Right kidney (tissue), 9 donors: ENCODE measurements at places on chromosomes 16 and 17.

- peak; percentile 73 for DNase-seq
Observed at GRCh38 chr17:79400989-79401703, 209.7 kb downstream of the RBFOX3 start.

GRCh38 chr17:75720656-75721462 is at the start of gene ITGB4:
Gene ITGB4, plus strand, starts transcription at chr17:75721459. Its CDS starts 3,245 bp downstream, at chr17:75724704.
- DNase-seq = peak; percentile 65

GRCh38 chr16:57446531-57447185 is 527 bp downstream of the CIAPIN1 start:
- no peak for DNase-seq

- DNase-seq = no peak
Observed at GRCh38 chr17:34314279-34314678, 5.0 kb upstream of the CCL8 start.

- DNase-seq = no peak
Observed at GRCh38 chr17:73371285-73371684, 59.5 kb upstream of the CDC42EP4 start.

- no peak for DNase-seq
Observed at GRCh38 chr17:62172492-62173291, 107.6 kb upstream of the MED13 start.

GRCh38 chr17:43070872-43071271 is 45.8 kb downstream of the RND2 start:
- no peak for DNase-seq

GRCh38 chr16:70711211-70712031 is 25.6 kb upstream of the MTSS2 start:
- DNase-seq = no peak

DNA sequence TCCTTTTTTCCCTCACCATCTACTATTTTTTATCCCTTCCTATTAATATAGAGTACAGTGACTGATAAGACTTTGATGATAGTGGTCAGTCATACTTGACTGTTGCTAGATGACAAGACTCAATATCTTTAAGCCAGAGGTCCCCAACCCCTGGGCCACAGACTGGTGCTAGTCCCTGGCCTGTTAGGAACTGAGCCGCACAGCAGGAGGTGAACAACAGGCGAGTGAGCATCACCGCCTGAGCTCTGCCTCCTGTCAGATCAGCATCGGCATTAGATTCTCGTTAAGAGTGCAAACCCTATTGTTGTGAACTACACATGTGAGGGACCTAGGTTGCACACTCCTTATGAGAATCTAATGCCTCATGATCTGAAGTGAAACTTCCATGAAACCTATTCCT is 341.3 kb downstream of the BCAS3 start:
- DNase-seq = no peak

GRCh38 chr16:86519649-86520316 is 9.5 kb downstream of the FOXF1 start:
- DNase-seq = peak; percentile 57

GRCh38 chr16:71882505-71883167 is 1.3 kb downstream of the ZNF821 start:
- DNase-seq = peak; percentile 55

GRCh38 chr16:817001-817906 is 16.7 kb upstream of the GNG13 start:
- peak; percentile 31 for DNase-seq

GRCh38 chr17:72011561-72011960 is 109.3 kb upstream of the SOX9 start:
- DNase-seq = no peak

DNA sequence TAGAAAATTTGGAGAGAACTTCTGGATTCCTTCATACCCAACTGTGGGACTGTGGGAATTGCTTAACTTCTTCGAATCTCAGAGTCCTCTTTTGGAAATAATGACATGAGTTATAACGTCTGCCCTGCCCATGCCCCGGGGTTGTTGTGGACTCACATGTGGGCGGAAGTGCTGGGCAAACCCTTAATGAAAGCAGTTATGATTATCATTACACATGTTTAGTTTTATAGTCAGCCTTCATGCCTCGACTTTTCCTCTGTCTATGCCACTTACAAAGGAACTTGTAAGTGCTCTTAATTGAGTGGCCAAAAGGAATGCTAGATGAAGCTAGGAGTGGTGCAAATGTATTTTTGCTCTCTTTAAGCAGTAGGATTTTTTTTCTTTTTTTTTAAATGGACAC is 3.9 kb downstream of the KRT27 start:
- DNase-seq = no peak

DNA sequence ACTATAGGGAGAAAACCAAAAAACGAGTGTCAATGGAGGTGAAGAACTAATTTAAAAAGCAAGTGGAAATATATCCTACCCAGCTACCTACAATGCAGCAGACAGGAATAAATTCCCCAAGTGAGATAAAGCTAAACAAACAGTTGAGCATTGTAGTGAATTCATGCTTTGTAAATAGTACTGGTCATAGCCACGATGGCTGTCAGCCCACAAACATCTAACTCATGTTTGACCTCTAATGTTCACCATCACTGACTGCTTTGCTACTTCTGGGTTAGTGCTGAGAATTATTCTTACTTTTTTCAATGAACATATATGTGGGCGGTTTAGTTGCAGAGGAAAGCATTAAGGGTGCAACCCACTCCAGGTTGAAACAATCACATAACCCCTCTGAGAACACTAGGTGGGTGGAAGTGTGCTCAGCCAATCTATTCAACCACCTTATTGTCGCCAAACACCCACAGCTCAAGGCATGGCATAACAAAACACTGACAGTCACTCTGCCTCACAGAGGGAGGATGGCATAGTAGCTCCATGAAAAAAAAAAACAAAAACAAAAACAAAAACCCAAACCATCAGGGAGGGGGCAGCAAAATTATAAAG is 264.1 kb downstream of the ZFHX3 start:
- DNase-seq = no peak

- DNase-seq = no peak
Observed at GRCh38 chr17:29582772-29583171, 6.7 kb downstream of the GIT1 start.

DNA sequence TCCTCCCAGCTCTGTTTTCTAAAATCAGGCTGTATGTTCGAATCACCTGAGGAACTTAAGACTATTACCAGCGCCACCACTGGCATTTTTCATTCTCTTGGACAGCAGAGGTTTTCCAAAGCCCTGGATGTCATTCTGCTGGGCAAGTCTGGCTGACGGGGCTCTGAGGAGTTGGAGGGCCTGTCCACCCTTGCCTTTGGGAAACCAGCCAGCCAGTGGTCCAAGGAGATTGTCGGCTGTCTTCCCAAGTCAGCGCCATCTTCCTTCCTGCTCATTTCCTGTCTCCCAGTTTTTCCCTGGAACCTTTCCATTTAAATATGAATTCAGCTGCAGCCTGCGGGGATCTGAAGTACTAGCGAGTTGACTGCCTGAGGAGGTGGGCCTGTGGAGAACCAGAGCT is 258.3 kb downstream of the PRKCA start:
- DNase-seq = no peak

GRCh38 chr17:80028030-80028429 is 7.6 kb downstream of the TBC1D16 start:
- DNase-seq = no peak

GRCh38 chr17:27669136-27669535 is 38.1 kb downstream of the LGALS9 start:
- no peak for DNase-seq

DNA sequence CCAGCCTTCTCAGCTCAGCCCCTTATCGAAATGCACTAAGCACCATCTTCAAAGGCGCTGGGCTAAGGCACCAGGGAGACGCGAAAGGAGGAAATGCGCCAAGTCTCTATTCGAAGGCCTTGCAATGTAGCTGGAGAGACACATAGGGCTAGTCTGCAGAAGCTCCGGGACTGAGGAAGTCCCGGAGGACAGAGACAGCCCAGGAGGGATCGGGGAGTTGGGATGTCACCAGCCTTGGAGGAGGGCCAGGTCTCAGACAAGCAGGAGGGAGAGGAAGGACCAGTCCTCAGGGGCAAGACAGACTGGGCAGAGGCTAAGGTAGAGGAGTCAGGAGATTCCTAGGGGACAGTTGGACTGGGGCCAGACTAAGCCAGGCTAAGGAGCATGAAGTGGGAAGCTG is 8.5 kb downstream of the C17orf100 start:
- no peak for DNase-seq

GRCh38 chr17:80856863-80857755 is 134.5 kb upstream of the CHMP6 start:
- DNase-seq = no peak

- peak; percentile 24 for DNase-seq
Observed at GRCh38 chr16:15811481-15812400, 45.1 kb downstream of the MYH11 start.

GRCh38 chr16:20520103-20520502 is 56.1 kb downstream of the ACSM2B start:
- DNase-seq = no peak

GRCh38 chr16:82149536-82149935 is 20.5 kb downstream of the MPHOSPH6 start:
- no peak for DNase-seq

- DNase-seq = no peak
Observed at GRCh38 chr17:66312912-66313311, 10.5 kb downstream of the PRKCA start.

DNA sequence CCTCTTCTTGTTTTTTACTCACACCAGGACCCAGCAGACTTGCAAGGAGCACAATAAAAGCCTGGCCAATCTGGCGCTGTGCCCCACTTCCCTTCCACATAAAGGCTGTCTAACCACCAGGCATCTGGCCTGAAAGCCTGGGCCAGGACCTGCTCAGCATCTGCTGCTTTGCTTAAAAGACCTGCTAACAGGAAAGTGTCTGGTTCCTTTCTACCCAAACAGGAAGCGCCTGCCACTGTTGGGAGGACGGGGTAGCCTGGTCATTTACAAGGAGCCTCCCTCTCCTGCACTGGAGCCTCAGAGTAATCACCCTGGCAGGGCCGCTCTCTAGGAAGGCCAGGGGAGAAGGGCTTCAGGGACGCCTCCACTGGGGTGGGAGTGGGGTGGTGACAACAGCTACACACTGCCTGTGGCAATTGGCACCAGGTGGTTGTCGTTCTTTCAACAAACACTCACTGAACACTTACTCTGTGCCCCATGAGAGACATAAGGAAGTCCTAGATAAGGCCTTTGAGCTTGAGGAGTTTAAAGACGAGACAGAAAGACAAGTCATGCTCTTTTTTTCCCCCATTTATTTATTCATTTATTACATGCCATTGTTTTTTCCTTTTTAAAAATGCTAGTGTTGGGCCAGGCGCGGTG is 6.3 kb upstream of the MMP28 start:
- no peak for DNase-seq

DNA sequence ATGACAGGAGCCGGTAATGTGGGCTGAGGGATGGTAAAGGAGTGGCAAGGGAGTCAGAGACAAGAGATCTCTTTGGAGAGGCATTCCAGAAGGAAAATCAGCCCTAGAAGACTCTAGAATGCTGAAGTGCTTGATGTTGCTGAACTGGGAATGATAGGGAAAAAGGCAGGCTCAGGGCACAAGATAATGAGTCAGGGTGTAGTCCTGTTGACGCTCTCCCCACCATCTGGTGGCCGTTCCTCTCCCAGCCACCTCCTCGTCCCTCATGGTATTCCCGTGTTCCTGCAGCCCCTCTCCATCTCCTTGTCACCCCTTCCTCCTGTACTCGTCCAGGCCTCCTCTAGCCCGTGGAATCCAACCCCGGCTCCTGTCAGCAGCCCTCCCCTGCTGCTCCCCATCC is 11.1 kb upstream of the ALDOA start:
- DNase-seq = no peak
